ENCODE measurements at places on chromosomes 7 and 10.

DNA sequence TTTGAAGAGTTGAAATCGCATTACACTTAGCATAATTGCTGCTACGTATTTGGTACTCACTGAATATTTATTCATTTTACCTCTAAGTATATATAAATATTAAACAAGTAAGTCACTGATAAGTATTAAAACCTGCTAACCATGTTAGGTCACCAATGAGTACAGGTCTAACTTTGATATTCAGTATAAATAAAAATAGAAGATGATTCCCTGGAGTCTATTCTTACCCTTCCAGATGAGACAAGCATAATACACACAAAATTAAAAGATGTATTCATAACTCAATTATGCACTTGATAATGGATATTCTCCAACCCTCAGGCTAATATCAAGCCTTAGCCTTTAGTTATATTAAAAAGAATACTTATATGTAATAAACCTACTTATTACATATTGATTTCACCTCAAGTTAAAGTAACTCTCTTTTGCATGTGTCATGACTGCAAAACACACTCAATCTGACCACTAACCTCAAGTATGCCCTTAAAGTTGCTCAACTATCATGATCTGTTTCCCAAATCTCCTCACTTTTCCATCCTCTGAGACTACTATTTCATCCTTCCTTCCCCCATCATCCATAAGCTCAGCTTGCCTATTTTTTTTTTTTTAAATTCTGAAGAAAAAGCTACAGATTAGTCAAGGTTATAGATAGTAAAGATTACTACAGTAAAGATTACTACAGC lies 46.8 kb downstream of the IPMK start:
- DNase-seq = peak; percentile 45

DNA sequence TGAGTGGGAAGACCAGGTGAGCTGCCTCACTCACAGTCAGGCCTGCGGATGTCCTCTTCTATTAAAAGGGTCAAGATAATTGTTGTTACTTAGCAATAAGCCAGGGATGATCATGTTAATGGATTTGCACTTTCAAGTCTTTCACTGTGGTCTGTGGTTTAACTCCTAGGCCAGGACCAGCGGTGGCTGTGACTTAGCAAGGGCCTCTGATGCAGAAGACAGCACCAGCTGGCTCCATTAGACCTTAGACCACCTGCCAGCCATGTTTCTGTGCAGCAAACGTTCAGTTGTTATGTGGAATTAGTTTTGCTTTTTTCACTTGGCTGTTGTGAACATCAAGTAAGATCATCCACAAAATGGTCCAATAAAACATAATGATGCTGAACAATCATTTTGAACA lies 537.3 kb downstream of the TNS3 start:
- no peak for DNase-seq

DNA sequence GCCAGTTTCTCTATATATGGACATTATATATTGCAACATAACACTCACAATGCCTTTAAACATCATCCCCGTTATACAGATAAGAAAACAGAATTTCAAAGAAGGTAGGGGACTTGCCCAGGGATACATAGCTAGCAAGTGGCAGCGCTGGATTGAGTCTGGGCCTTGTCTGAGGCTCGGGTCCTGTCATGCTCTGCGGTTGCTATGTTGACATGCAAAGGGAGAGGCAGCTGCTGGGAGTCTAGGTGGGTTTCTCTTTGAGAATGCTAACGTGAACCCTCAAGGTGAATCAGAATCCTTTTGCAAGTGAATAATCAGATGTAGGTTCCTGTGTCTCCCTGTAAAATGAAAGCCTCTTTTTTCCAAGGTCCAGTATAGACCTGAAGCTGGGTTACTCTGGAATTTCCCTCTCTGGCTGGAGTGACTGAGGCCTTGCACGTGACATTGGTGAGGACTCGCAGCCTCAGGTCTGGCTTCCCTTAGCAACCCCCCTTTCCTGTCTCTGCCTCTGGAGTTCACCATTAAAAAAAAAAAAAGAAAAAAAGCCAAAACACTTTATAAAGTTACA lies 38.9 kb downstream of the TCF7L2 start:
- DNase-seq = no peak

GRCh38 chr7:137961200-137962177 lies 40.4 kb downstream of the CREB3L2 start:
- DNase-seq = no peak

DNA sequence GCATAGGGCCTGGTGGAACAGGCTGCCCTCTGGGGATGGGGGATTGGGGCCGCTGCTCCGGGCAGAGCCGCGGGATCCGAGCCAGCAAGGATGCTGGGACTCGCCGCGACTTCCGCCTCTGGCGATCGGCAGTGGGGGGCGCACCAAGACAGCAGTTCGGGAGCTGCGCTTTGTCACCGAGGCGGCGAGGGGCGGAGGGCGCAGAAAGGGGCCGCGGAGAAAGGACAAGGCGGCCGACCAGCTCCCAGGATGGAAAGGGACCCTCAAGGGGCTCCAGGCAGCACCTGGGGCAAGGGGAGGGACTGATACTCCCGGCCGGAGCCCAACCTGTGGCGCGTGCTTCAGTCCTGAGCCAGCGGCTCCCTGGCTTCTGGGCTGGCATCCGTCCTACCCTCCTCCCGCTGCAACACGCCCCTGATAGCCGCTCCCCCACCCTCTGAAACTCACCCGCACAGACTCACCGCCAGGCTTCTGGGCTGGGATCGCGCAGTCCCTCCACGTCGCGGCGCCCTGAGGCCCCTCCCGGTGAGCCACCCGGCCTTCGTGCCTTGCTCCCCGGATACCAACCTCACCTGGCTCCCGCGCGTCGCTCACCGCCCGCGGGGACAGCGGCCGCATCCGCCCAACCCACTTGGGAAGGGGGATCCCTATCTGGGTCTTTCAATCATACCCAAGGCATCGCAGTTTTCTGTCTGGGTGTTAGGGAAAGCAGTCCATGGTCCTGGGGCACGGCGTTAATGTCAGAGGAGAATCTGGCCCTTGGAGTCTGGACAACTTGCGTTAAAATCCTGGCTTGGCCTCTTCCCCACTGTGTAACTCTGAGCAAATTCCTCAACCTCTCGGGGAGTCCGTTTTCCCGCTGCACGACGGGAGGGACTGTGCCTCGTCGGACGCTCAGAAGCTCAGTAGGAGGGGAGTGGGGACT lies 7.0 kb upstream of the EVX1 start:
- DNase-seq = no peak

- no peak for DNase-seq
Measured at GRCh38 chr10:61172182-61172926, 228.4 kb upstream of the RHOBTB1 start.
